ENCODE measurements at places on chromosomes 6 and 20. TPM values are rescaled to one million over a fixed set of nuclear protein-coding genes. Genes with fewer than 3 reads are reported as not detected.
A peak's percentile ranks its signal among the peaks of the same experiment; 100 is the strongest.

- DNase-seq = no peak
These were observed 2.8 kb upstream of the ZNF292 start for GRCh38 chr6:87152526-87152955.

- no peak for DNase-seq
These were observed 90.9 kb upstream of the INSM1 start for GRCh38 chr20:20276811-20277530.

GRCh38 chr20:20395903-20396568 is 28.1 kb downstream of the INSM1 start:
- DNase-seq = no peak

DNA sequence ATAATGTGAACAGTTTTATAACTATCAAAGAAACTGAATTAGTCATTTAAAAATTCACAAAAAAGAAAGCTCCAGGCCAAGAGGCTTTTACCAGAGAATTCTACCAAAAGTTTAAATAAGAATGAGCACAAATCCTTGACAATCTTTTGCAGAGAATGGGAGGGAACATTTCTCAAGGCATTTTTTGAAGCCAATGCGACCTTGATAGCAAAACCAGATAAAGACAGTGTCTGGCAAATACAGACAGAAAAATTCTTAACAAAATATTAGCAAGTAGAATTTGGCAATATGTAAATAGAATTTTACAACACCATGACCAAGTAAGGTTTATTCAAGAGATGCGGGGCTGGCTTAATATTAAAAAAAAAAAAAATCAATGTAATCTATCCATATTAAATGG is 41.7 kb downstream of the RNF24 start:
- no peak for DNase-seq

DNA sequence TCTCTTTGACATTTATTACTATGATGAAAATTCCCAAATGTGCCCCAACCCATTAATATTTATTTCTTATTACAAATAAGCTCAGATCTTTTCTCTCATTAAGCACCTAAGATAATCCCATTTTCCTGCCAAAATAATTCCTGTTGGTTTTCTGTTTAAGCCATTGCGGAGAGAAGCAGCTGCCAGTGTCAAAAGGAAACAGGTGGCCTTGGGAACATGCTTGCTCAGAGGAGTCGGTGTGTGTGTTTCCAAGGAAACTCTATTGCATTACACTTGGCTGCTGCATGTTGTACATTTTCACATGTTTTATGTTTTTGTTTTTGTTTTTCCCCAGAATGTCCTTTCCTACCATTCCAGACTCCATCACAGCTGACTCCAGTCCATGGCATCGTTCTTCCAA is 56.4 kb downstream of the CD24 start:
- DNase-seq = no peak

DNA sequence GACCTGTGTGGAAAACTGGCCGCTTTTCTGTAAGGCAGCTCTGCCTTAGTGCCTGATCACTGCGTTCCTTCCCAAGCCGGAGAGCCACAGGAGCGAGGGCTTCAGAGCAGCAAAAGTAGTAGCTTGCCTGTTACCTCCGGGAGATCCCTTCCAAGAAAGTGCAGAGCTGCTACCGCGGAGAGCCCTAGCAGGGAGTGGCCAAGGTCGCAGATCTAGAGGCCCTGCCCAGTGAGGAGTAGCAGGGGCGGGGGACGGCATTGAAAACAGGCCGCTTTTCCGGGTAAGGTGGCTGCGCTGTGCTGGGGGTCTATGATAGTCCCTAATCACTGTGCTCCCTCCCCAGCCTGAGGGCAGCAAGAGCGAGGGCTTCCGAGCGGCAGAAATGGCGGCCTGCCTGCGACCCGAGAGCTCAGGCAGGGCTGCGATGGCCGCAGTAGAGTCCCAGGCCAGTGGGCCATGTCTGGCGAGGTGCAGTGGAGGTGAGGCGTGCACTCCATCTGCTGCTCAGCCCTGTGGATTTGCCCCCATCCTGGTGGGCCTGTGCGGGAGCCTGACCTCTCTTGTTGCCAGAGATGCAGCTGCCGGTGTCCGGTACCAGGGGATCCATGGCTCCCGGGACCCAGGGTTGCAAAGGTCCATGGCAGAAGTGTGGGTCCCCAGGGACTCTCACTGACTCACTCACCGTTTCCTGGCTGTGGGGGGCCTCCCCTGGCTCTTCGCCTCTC is 67.3 kb downstream of the KLHL32 start:
- no peak for DNase-seq

DNA sequence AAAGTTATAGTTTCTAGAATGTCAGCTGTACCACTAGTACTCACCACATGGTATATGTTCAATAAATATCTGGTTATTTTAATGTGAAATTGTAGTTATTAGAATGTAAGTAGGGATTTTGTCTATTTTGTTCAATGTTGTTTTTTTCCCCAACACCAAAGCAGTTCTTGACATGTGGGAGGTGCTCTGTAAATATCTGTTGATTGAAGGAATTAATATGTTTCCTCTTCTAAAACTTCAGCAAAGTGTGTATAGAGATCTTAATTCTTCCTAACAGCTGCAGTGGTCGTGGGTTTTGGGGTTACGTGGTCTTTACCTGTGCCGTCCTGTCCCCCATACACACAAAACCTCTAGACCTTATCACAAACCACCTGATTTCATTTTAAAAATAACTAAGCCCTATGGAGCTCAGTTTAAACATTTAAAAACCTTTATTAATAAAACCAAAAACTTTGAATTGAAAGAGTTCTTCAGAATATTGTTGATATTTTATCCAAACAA is 471.9 kb upstream of the SOX4 start:
- peak; percentile 58 for DNase-seq

DNA sequence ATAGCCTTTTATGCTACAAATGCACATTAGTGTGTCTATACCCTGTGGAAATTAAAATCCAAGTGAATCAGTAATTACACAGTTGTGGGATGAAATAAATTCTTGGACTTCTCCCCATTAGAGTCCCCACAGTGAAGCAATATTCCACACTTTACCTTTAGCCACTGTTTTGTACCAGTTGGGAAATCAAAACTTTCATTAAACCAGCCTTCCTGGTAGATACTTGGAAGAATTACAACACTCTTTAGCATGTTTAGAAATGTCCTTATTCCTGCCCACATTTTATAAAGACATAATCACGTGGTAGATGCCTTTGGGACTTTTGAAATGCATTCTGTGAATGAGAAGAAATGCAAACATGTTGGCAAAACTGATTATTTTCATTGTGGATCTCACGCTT is 49.0 kb upstream of the ANKEF1 start:
- no peak for DNase-seq

GRCh38 chr6:157879034-157879872 is 56.2 kb downstream of the SNX9 start:
- no peak for DNase-seq

The TXLNB gene
- 2.8 TPM for total RNA-seq

The TBX18 gene
- 0.25 TPM for total RNA-seq

The DNAH8 gene
- total RNA-seq = 0.37 TPM

The HLA-E gene
- total RNA-seq = 611 TPM

The KCNK16 gene
- total RNA-seq = not detected

The ASXL1 gene
- total RNA-seq = 61.8 TPM

Measured in lung (tissue), 17 donors.